ENCODE measurements at places on chromosomes 1 and 21. TPM values are rescaled to one million over a fixed set of nuclear protein-coding genes. Genes with fewer than 3 reads are reported as not detected.
A peak's percentile ranks its signal among the peaks of the same experiment; 100 is the strongest.

Gene FAAP20
- polyA plus RNA-seq = 27.3 TPM

Gene CFH
- 34.4 TPM for polyA plus RNA-seq

DNA sequence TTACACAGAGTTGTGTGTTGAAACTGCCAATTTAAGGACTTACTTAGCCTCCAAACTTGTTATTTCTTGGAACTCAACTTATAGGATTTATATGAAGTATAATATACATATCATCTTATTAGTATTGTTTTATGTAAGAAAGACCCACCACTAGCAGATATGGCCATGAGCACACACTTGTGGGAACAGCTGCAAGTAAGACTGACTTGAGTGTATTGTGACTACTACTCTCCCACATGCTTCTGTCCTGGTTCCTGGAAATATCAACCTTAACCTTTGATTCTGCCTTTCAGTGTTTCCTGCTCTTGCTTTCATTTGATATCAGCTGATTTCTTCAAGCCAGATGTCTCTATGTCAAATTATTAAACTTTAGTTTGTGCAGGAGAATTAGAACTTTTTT is 175.3 kb downstream of the MAGI3 start:
- DNase-seq = no peak

GRCh38 chr1:36323636-36324352 is at the start of gene EVA1B:
TSS of gene EVA1B (minus strand) at chr1:36323645. CDS start at chr1:36323037, 608 bp downstream.
- DNase-seq = peak; percentile 91

DNA sequence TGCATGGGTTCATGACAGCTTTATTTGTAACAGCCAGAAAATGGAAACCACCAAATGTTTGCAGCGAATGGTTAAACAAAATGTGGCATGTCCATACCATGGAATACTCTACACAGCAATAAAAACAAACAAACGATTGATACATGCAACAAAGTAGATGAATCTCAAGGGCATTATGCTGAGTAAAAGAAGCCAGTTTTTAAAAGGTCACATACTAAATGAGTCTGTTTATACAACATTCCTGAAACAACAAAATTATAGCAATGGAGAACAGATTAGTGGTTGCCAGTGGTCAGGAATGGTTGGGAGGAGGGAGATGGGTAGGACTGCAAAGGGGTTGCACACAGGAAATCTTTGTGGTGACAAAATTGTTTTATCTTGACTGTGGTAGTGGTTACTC is 202.4 kb upstream of the UBE2U start:
- no peak for DNase-seq

- DNase-seq = no peak
Measured at GRCh38 chr1:112720800-112721199, 5.7 kb upstream of the PPM1J start.

DNA sequence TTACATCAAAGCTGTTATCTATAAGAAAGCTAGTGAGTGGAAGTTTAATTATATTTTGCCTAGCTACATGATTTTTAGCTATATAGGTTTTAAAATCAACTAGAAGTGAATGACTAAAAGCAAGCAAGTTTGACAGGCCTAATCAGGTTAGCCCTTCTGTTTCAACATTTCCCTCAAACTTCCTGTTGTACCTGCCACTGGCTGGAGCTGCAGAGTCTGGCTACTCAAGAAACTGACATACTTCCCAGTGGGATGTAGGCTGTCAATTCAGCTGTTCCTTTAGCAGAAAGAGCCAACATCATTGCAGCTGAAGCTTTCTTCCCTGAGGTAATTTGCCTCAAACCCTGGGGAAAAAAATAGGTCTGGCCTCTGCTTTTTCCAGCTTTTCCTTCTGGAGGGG is 87.1 kb upstream of the TNR start:
- no peak for DNase-seq

All from left kidney (tissue), 8 donors.